Activated naive CD8-positive, alpha-beta T cell treated with anti-CD3 and anti-CD28 coated beads for 36 hours (primary cell): ENCODE measurements at places on chromosomes 11 and 22.

DNA sequence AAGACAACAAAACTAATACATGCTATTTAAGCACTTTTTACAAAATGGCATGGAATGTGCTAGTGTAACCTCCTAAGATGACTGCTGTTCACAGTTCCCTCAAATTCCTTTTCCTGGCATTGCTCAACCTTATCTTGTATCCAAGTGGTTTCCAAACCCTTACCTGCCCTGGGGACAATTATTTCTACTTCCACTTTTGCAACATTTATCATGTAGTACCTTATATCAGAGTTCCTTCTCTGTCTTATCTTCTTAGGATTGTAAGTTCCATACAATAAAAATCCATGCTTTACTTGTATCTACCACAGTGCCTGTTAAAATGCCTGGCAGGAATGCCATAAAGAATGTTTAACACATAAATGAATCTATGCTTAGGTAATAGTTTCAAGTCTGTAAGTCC, 109.2 kb upstream of the MTMR2 start:
- no peak for DNase-seq

DNA sequence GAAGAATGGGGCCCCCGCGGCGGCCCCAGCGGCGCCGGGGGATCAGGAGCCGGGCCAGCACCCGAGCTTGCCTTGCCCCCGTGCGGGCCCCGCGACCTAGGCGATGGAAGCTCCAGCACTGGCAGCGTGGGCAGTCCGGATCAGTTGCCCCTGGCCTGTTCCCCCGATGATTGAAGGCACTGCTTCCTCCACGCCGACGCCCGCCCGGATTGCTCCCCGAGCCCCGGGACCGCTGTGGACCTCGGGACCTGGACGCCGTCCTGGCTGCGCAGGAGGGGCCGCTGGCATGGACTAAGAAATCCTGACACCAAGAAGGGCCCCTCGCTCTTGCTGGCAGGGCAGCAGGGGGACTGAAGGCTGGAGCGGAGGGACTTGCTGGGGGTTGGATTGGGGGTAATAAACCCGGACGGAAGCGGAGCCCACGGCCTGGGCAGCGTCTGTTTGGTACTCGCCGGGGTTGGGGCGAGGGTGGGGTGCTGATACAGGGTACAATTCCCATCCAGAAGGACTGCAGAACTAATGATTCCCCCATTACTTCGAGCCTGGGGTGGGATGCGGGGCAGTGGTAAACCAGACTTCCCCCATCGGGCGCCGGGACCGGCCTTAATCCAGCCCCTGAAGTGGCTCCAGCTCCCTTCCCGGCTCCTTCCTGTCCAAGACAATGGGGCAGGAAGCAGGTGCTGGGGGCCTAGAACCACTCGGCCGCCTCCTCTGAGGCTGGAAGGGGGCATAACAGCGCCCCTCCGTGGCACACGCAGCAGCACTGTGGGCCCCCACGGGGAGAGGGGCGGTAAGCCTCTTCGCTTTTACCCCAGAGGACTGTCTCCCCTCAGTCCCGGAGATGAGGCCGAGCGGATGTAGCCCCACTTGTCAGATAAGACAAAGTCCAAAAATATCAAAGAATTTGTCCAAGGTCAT, 1.0 kb downstream of the CCDC85B start:
- peak; percentile 54 for DNase-seq

DNA sequence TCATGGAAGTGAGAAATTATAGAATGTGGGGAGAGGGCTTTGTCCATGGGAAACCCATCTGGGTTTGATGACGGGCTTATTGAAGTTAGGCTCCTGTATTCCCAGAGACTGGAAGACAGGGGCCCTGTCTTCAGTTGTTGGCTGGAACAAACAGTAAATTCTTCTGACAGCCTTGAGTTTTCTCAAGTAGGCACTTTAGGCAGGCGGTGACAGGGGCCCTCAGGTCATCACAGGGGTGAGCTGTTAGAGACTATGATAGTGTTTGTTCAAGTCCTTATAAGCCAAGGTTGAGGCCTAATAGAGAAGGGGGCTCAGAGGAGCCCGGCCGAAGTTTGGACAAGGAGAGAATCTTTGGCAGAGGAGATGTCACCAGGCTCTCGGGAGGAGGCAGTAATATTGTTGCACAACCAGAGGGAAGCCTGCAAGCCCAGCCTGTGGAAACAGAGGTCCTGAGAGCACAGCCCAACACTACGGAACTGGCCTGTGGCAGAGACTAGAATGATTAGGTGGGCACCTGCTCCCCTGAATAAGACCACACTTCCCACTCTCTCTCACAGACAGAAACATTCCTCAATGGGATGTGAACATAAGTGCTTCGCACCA, 20.2 kb upstream of the IL17RA start:
- DNase-seq: no peak

- DNase-seq: no peak
Observed at GRCh38 chr22:26797910-26798309, 140.5 kb downstream of the MIAT start.

GRCh38 chr22:33919391-33920196, 682 bp downstream of the LARGE1 start:
- peak; percentile 14 for DNase-seq

GRCh38 chr22:45878051-45878781, 98.7 kb downstream of the WNT7B start:
- DNase-seq: no peak

- DNase-seq: peak; percentile 32
Observed at GRCh38 chr11:266676-267439, 11.3 kb upstream of the NLRP6 start.

GRCh38 chr11:72573072-72573854, 101.0 kb downstream of the PDE2A start:
- peak; percentile 27 for DNase-seq

DNA sequence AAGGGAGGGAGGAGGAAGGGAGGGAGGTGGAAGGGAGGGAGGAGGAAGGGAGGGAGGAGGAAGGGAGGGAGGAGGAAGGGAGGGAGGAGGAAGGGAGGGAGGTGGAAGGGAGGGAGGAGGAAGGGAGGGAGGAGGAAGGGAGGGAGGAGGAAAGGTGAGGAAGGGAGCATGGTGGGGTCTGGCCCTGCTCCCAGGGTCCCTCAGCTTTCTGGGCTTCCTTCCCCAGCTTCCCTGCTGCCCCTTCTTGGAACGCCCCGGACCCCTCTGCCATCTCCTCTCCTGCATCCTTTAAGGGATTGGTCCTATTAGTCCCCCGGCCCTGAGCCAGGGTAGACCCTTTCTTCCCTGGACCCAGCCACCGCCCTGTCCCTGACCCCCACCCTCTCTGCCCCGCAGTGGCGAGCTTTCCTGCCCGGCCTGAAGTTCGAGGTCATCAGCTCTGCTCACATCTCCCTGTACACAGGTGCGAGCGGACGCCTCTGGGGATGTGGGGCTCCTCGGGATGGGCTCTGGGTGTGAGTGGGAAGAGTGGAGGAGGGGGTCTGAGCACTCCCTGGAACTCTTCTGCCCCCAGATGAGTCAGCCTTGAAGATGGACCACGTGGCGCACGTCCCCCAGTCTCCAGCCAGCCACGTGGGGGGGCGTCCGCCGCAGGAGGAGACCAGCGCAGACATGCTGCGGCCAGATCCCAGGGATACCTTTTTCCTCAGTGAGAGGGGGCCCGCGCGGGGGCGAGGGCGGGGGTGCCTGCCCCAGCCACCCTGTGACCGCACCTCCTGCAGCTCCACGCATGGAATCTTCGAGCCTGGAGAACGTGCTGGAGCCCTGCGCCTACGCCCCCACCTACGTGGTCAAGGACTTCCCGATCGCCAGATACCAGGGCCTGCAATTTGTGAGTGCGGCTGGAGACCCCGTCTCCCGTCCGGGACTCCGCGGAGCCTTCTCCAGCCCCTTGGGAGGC, 6.0 kb downstream of the B4GALNT4 start:
- DNase-seq: no peak

DNA sequence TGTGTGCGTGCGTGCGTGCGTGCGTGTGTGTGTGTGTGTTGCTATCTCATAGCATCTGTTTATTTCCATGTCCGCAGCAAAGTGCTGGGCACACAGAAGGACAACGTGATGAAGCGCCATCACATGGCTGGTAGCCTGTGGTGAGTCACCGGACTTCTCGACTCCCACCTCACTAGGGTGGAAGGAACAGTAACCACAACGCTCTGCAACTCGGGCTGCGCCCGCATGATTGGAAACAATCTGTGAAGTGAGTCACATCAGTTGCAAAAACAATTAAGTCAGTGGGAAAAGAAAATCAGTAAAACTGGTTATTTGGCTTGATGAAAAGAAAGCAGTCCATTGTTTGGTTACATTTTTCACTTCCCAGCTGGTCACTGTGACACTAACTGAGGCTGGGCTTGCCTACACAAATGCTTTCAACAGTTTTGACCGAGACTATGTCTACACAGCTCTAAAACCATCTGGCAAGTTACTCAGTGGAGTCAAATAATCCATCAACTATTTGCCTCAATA, 437.3 kb upstream of the CADM1 start:
- no peak for DNase-seq

GRCh38 chr11:104699981-104700380, 198.3 kb downstream of the CASP12 start:
- no peak for DNase-seq

- peak; percentile 16 for DNase-seq
Observed at GRCh38 chr11:46560300-46560991, 33.4 kb downstream of the AMBRA1 start.

GRCh38 chr11:8719211-8719649, 36.6 kb downstream of the RPL27A start:
- no peak for DNase-seq

GRCh38 chr22:36765943-36766450, 9.9 kb downstream of the IFT27 start:
- no peak for DNase-seq

- DNase-seq: no peak
Observed at GRCh38 chr11:81072273-81072672, 1631.4 kb upstream of the TENM4 start.
